Stimulated activated CD4-positive, alpha-beta T cell treated with anti-CD3 and anti-CD28 coated beads, Interleukin-1b, Interleukin-23, amount 100 ng/mL, for 24 hours (primary cell): ENCODE measurements at places on chromosomes 5 and 9.
A peak's percentile ranks its signal among the peaks of the same experiment; 100 is the strongest.

DNA sequence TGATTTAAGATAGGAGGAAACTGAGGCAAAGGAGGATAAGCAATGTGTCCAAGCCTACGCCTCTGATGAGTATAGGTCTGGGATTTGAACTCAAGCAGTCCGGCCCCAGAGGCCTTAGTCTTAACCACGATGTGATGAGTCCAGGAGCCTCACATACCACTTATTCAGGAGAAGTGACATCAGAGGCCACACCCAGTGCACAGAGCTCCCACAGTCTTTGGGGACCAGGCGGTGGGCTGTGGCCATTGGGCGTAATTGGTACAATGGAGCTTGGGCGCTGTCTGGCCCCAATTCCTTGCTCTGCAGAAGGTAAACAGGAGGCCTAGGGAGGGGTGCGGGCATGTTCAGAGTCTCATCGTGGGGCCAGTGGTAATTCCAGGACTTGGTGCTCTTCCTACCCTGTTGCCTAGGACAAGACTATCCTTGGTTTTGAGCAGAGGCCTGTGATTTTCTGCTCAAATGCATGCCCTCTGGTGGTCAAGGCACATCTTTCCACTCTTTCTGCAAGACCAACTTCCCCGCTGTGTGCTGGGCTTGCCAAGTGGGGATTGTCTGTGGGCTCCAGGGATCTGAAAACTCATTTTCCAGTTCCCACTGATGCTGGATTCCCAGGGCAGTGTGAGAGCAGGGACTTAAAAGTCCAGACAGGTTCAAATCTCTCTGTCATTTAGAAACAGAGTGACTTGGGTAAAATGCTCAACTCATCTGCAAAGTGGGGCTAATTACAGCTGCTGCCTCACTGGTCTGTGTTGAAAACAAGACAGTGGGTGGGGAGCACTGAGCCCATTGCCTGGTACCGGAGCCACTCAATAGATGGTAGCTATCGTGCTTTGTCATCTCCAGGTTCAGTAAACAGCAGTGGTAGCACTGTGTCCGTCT, 15.8 kb downstream of the NDST1 start:
- no peak for DNase-seq

GRCh38 chr5:160616712-160617497, 195.2 kb downstream of the PTTG1 start:
- no peak for DNase-seq

DNA sequence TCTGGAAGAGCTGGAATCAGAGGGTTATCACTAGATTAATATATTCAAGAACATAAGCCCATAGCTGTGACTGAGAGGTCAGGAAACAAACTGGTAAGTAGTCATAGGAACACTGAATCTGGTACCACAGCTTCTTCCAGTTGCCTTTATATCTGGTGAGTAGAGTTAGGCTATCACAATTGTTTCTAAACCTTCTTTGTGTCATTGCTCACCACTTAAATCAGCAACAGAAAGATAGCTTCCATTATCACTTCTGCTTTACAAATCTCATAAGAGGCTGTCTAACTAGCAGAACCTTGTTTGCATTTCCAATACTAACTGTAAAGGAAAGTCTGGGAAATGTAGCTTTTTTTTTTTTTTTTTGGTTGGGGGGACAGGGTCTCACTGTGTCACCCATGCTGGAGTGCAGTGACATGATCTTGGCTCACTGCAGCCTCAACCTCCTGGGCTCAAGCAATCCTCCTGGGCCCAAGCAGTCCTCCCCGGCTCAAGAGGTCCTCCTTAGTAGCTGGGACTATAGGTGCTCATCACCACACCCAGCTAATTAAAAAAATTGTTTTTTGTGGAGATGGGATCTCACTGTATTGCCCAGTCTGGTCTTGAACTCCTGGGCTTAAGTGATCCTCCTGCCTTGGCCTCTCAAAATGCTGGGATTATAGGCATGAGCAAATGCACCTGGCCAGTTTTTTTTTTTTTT, 22.0 kb downstream of the CDC42SE2 start:
- DNase-seq = no peak

DNA sequence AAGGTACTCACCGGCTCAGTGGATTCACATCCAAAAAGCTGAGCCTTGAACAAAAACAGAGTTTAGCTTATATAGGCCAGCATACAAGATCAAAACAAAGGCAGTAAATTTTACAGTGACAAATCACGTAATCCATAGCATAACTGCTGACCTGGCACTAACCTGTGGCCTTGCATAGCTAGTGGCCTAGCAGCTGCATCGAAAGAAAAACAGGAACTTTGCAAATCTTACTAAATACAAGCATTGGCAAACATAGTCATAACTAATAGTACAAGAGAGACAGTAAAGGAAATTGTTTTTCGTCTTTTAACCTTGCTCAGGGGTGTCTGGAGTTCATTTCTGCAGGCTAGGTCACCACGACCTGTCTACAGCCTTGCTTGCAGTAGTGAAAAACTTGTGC, 4.8 kb downstream of the HSDL2 start:
- DNase-seq = no peak

DNA sequence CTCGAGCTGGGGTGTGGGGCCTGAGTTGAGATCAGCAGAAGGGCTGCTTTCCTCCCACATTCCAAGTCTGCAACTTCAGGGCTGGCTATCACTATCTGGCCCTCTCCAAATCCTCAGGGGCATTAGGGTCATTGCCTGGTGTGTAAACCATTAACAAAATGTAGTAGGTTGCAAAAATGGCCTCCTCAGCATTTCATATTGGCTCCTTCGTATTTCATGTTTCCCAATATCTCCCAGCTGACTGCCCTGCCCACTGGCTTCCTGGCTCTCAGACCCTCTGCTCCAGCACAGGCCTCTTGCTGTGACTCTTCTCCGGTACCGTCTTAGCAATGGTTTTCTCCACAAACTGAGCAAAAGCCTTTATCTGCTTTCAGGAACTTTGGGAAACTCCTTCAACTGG, 113.8 kb downstream of the GADD45G start:
- no peak for DNase-seq

GRCh38 chr9:111352545-111352944, 22.5 kb upstream of the OR2K2 start:
- no peak for DNase-seq

DNA sequence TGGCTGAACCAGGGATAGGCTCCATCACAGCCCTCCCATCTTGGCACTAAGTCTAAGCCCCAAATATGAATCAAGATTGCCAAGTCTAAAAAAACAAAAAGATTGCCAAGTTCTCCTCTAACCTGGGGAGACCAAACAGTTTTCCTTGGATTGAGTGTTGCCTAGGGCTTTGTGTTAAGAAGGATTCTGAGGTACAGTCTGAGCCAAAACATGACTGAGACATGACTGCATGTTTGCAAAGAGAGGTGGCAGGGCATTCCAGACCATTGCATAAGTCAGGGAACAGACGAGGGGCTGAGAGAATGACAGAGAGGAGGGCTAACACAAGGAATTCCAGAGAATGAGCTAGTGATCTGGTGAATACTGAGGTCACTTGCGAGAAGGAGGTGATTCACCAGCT, 11.4 kb downstream of the LAMC3 start:
- no peak for DNase-seq

GRCh38 chr5:97136475-97136874, 5.9 kb downstream of the LIX1 start:
- DNase-seq = no peak

DNA sequence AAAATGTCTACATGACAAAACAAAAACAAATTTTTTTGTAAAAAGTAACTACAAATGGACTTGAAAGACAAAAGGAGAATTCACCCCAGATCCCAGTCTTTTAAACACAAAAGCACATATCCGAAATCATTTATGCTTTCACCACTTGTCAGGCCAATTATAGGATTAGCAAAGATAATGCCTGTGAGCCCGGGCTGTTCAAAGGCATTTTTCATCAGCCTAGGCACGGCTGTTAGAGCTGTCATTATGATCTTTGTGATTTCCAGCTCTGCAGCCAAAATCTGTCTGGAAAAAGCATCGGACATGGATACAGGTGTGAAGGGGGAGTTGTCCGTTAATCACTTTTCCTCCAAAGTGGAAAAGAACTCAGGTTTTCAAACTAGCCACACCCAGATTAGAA, 23.6 kb upstream of the RAB14 start:
- DNase-seq = no peak

DNA sequence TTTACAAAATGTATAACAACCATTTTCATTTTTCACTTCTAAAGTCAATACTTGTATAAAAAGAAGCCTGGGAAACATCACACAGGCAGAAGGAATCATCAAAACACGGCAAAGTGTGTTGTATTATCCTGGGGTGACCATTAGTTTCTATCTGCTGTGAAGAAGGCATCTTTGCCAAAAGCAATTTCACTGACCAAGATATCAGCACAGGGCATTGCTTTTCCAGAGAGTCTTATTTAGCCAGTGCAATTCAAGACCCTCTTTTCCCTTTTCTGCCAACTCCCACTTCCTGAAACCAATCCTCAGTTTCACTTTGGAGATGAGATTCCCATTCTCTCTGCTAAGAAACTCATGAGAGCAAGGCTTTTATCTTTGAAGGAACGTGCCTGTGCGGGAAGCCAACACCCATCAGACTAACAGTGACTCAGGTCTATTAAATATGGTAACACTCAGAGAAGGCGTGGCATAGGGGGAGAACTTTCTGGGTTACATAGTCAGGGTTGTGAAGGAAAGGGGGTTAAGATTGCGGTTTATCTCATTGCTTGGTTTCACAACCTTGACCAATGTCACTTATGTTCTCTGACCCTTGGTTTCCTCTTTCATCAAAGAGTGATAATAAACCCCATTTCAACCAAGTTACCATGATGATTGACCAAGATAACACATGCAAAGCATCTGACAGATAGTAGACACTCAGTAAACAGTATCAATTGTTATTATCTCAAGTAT, 666.9 kb upstream of the KLF4 start:
- DNase-seq = no peak

DNA sequence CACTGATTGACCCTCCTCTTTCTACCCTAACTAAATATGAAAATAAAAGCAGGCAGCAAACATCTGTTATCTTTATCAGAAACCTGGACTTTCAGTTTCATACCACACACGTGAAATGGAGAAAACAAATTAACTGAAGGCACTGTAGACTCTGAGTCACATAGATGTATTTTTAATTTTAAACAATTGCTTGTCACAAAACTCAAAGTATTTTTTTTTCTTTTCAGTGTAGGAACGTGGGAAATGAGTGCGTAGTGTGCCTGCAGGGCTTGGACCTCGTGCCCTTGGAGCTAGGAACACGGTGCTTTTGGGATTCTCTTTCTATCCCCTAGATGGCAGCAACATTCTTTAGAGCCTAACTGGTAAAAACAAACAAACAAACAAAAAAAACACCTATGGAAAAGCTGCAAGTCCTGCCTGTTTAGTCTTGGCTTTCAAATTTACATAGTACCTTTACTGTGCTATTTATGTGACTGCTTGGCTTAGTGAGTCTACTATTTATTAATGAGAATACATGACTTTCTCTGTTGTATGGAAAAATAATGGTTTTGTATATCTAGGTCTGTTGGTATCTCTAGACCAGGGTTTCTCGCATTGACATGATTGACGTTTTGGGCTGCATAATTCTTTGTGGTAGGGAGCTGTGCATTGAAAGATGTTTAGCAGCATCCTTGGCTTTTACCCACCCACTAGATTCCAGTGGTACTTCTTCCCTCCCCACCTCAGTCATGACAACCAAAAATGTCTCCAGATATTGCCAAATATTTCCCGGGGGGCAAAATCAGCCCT, 16.8 kb upstream of the ACTBL2 start:
- no peak for DNase-seq

DNA sequence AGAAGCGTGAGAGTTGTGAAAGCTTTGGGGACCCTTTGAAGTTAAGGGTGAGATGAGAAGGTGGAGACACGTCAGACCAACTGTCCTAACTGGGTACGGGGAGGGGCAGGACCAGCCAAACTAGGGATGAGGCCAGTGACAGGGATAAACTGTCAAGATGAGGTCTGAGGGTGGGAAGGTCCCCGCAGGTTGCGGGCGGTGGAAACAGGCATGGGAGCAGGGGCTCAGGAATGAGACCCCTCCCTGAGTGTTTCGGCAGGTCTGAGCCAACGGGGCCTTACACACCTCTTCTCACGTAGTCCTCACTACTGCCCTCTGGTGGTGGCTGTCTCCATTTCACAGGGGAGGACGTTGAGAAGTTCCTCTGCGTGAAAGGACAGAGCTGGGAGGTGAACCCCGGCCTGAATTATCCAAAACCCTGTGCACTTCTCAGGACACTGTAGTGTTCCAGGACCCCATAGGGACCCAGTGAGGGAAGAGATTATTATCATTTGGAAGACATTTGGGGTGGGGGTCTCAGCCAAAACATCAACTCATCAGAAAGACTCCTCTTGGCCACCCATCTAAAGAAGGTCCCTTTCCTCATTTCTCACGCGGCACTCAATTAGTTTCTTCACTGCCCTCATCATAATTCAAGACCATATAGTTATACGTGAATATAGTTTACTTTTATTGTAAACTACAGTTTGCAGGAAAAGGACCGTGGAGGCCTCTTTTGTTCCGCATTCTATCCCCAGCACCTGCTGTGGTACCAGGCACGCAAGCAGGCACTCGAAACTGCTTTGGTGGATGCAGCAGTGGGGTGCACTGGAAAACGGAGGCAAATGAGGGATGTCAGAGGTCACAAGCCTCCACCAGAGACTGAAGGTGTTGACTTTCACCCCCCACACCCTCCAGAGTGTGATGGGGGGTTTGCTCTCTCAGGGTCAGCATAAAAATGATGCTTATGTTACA, 21.7 kb upstream of the NANS start:
- DNase-seq = peak; percentile 92

- no peak for DNase-seq
Observed at GRCh38 chr5:53923961-53924360, 363.5 kb downstream of the NDUFS4 start.

DNA sequence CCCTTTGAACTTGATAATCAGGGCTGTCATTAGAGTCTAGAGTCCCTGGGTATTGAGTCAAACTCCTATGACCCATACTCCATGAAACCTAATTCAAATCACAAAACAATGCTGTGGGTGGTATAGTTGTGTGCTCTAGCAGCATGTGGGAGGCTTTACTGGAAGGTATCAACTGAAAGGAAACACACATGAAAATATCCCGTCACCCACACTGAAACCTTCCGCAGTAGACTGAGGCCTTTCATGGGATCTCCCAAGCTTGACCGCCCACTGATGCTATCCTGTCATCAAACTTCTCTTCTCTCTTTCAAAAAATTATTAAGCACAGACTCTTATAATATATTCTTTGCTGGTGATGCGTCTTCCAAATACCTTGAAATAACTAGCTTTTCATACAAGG, 569.1 kb upstream of the MEF2C start:
- DNase-seq = no peak

- no peak for DNase-seq
Observed at GRCh38 chr5:79573983-79574890, 38.0 kb upstream of the TENT2 start.

- no peak for DNase-seq
Observed at GRCh38 chr5:116237917-116238500, 153.2 kb downstream of the COMMD10 start.

DNA sequence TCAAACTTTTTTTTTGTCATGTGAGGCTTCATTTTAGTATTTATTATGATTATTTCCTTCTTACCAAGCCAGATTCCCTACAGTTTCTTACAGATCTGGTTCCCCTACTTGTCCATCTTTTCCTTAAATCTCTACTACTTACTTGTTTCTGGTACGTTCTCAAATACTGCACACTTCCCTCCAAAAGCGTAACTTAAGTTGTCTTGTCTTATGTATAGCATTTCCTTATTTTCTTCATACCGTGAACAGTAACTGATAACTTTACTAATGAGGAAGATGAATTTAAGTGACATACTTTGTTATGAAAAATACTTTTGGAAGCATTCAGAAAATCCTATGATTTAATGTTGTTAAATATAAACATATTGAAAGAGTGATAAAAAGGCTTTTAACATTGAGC, 67.3 kb downstream of the PARP8 start:
- no peak for DNase-seq

GRCh38 chr9:98900725-98901124, 43.0 kb upstream of the COL15A1 start:
- no peak for DNase-seq
